Spleen (tissue), 13 donors: ENCODE measurements at places on chromosomes 13 and 19. TPM values are rescaled to one million over a fixed set of nuclear protein-coding genes. Genes with fewer than 3 reads are reported as not detected.
A peak's percentile ranks its signal among the peaks of the same experiment; 100 is the strongest.

Gene CHAF1A
- total RNA-seq: 10.6 TPM

Gene TMEM238
- total RNA-seq: 4.0 TPM

Gene PRTN3
- total RNA-seq: 28.6 TPM

Gene TBXA2R
- total RNA-seq: 16.1 TPM

Gene TIMM13
- 22.9 TPM for total RNA-seq

Gene FBN3
- not detected for total RNA-seq

Gene PTH2
- total RNA-seq: not detected

Gene ETV2
- total RNA-seq: not detected

Gene SIGLEC12
- 6.9 TPM for total RNA-seq

Gene ZNF135
- 8.3 TPM for total RNA-seq

Gene LRG1
- 9.6 TPM for total RNA-seq

Gene LILRA1
- total RNA-seq: 36.1 TPM

Gene IL4I1
- 1.1 TPM for total RNA-seq

Gene DIAPH3
- 1.8 TPM for total RNA-seq

Gene ELSPBP1
- not detected for total RNA-seq

DNA sequence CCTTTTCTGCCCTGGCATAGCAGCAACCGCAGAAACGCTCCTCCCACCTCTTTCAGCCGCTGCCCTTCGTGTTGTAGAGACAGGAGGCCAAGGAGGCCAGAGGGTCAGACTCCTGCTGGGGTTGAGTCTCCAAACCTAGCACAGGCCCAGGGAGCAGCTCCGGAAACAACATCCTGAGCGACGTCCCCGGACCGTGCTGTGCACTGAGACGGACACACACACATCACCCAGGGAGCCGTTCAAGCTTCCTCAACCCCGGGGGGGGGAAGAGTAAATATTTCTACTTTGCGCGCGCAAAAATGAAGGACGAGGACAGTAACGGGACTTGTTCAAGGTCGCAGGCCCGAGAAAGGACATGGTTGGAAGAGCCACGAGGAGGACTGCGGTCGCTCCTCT is 657 bp downstream of the ZNF550 start:
- peak; percentile 72 for DNase-seq

DNA sequence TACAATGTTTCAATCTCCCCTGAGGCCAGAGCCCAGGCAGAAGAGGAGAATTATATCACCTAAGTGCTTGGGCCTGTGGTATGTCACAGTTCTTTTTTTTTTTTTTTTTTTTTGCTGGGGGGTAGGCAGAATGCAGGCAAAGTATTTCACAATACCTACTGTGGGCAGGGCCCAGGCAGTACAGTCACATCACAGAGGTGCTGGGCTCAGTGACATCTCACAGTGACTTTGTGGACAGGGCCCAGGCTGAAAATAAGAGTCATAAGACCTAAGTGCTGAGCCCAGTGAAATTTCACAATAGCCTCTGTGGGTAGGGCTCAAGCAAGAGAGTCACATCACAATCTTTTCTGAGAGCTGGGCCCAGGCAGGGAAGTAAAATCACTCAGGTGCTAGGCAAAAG is 15.9 kb upstream of the ZNF208 start:
- no peak for DNase-seq

- no peak for DNase-seq
Observed at GRCh38 chr13:98749501-98749900, 3.0 kb downstream of the SLC15A1 start.

GRCh38 chr13:41668130-41668757 is 210.9 kb downstream of the RGCC start:
- no peak for DNase-seq

- DNase-seq: no peak
Observed at GRCh38 chr19:28039677-28040381, 1173.1 kb downstream of the UQCRFS1 start.

- DNase-seq: no peak
Observed at GRCh38 chr13:47564041-47564440, 437.0 kb downstream of the SUCLA2 start.

- DNase-seq: no peak
Observed at GRCh38 chr13:114027826-114028225, 54.0 kb upstream of the C13orf46 start.

DNA sequence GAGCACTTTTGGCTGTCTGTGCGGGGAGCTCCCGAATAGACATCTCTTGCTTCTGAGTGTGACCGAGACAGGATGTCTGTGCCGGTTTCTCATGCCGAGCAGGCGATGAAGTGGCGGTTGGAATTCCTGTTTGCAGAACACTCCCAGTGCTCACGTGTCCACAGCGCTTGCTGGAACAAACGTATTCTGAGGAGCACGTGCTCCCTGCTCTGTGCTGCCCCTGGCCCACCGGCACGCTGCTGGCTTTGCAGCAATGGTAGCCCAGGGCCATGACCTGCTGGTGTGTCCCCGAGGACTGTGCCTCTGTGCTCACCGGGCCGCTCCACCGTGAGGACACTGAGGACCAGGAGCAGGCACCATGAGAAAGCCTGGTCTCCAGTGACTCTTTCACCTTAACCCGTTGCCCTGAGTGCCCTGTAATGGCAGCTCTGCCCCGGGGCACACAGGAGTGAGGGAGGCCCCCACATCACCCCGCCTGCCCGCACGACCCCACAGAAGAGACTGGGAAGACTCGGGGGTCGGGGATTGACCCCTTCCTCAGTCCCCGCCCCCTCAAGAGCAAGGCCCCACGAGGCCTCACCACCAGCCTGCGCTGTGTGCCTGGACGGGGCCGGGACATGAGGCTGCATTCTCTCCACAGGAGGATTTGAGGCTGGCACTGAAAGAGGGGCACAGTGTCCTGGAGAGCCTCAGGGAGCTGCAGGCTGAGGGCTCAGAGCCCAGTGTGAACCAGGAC is 40.0 kb upstream of the F7 start:
- DNase-seq: no peak

DNA sequence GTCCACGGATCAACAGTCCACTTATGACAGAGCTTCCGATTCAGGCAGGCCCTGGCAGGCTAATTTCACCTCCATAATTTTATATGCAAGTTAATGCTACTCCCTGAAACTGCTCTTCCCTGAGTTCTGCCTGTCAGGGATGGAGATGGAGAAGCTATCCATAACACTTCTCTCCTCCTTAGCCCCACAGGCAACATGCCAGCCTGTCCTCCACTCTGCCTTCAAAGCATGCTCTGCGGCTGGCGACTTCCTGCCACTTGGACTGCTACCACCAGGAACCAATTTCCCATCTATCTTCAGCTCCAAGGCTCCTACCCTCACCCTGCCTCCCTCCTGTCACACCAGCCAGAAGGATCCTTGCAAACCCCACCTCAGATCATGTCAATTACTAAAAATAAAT is 35.4 kb downstream of the GSX1 start:
- DNase-seq: no peak

DNA sequence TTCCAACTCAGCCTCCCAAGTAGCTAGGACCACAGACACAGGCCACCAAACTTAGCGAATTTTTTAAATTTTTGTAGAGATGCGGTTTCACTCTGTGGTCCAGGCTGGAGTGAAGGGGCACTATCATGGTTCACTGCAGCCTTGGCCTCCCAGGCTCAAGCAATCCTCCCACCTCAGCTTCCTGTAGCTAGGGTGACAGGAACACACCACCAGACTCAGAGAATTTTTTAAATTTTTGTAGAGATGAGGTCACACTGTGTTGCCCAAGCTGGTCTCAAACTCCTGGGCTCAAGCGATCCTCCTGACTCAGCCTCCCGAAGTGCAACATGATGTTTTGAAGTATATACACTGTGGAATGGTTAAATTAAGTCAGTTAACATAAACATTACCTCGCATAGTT is 263.6 kb downstream of the OXGR1 start:
- DNase-seq: no peak

GRCh38 chr19:48311384-48311783 is 14.0 kb upstream of the EMP3 start:
- DNase-seq: no peak

DNA sequence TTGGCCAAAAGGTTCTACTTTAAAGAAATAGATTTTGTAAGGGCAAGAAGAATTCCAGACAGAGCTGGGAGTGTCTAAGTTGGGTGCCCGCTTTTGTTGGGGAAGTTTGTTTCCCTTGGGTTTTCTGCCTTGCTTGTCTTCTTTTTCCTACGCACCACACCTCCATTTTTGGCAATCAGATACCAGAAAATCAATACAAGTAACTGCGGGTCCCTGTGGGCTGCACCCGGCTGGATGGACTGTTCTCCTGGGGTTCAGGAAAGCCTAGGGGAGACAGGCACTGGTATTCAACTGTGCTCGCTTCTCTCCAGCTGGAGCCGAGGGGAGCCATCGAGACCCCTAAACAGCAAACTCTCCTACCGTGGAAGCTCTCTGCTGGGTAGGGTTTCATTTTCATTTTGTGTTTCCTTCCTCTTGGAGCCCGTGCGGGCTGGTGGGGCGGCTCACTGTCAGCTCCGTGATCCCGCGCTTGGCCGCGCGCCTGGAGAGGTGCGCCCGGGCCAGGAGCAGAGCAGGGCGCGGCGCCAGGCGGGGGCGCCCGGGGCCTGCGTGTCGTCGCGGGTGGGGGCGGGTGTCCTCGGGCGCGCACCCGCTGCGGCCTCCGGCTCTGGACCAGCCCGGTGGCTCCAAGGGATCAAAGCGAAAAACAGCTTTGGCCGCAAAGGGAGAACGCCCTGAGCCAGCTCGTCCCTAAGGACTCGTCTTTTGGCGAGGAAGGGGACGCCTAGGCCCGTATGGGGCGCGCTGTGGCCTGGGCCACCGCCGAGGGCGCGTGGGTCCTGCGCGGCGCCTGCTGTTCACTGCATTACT is 347.2 kb downstream of the ZNF536 start:
- peak; percentile 83 for DNase-seq

GRCh38 chr13:25762281-25762680 is 289.5 kb downstream of the SHISA2 start:
- DNase-seq: no peak

DNA sequence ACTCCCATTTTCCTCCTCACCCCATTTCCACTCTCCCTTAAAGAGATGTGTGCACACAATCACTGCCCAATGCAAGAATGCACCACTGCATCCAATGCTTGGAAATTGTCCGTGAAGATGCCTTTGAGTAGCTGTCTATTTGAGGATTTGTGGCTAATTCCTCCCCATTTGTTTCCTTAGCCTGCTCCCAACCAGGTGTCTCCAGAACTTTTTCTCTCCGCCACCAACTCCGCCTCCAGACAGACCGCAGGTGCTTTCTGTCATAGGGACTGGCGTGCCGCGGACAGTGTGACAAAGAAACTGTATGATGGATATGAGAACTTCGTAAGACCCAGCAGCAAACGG is 461 bp upstream of the TM9SF2 start:
- DNase-seq: no peak

DNA sequence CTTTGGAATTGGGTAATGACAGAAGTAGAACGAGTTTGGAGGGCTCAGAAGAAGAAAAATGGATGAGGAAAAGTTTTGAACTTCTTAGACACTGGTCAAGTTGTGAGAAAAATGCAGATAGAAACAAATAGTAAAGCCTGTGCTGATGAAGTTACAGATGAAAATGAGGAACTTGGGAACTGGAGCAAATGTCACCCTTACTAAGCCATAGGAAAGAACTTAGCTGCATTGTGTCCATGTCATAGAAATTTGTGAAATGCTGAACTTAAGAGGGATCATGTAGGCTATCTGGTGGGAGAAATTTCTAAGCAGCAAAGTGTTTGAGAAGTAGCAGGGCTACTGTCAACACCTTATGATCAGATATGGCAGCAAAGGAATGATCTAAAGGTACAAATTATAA is 289.2 kb upstream of the PCDH9 start:
- DNase-seq: no peak

DNA sequence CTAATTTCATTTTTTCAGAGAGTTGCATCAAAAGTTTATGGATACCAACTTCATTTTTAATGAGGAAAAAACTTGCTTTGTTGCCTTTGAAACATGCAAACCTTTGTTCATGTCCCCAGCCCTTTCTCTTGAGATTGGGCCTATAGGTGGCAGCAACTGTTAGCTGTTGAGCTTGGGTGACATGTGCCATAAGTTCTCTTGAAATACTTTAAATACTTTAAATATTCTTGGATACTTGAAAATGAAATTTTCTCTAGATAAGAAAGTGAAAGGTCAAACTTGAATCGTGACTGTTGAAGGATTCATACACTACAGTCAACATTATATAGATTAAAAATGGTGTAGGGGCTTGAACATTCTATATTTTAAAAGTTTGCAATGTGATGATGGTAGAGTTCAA is 294.9 kb downstream of the NDFIP2 start:
- DNase-seq: no peak

- DNase-seq: no peak
Observed at GRCh38 chr19:41307954-41308449, 2.0 kb upstream of the CCDC97 start.

DNA sequence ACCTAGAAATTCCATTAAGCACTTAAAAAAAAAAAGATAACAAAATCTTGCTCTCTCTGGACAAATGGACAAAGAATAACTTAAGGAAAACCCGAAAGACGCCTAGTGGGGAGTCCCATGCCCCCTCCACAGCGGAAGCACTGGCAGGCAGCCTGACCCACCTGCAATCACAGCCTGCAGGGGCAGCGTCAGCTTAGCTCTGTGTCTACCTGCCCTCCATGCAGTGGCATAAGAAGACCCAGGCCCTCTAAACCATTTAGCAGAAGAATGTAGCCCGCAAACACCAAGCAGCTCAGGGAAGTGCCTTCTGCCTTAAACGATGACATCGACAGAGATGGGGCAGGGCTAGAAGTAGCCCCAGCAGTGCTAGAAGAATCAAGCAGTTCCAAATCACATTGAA is 36.0 kb downstream of the KCTD15 start:
- no peak for DNase-seq

DNA sequence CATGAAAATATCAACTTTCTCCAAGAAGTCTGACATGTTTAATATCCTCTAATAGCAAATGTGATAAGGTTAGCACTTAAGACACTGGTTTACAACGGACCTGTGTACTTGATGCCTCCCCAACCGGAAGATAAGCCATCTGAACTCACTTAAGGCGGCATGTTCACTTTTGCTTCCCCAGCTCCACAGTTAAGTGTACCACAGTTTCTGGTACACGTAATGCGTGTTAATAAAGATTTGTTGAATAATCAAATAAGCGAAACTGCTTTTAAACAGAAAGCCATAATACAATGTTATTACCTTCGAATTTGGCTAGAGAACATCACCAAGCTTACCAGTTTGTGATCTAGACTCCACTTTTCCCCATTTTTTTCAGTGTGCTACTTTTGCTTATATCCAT is 1.4 kb upstream of the PAN3 start:
- no peak for DNase-seq

DNA sequence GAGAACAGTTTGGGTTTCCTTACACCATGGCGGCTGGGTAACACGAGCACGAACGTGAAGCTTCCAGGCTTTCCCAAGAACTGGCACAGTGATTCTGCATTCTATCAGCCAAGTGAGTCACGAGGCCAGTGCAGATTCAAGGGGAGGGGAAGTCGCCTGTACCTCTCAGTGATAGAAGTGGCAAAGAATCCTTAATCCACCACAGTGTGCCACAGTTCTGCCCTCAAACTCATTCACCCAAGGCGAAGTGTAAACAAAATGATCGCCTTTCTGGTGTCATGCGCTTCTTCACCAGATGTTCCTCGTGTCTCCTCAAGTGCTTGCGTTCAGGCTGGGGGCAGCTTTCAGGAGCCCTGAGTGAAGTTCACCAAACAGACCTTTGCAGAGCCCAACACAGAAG is 24.9 kb upstream of the AMER2 start:
- no peak for DNase-seq

GRCh38 chr19:4586691-4587090 is 27.2 kb upstream of the SEMA6B start:
- no peak for DNase-seq

- no peak for DNase-seq
Observed at GRCh38 chr19:30855442-30855841, 483.3 kb downstream of the ZNF536 start.

GRCh38 chr13:33797622-33798021 is 20.3 kb upstream of the RFC3 start:
- DNase-seq: no peak
